ENCODE measurements at places on chromosomes 1 and 21. TPM values are rescaled to one million over a fixed set of nuclear protein-coding genes. Genes with fewer than 3 reads are reported as not detected.

GRCh38 chr1:247358920-247359319, 27.3 kb upstream of the ZNF496 start:
- no peak for DNase-seq

DNA sequence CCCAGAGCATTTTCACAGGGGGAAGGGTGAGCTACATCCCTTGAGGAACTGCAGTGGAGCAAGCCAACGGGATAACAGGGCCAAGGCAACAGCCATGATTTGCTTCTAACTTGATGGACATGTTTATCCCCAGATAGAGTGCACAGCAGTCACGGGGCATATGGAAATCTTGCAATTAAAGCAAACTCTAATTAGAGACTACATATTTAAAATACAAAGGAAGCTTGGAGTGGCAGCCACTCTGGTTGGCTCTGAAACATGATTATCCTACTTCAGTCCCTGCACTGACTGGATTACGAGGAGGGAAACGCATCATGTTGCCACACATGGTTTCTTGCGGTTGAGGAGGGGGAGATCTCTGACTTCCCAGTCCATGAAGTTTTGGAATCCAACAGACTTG, 60.8 kb downstream of the BEND5 start:
- DNase-seq = no peak

GRCh38 chr1:207719234-207719633, 32.6 kb upstream of the CD46 start:
- no peak for DNase-seq

- DNase-seq = no peak
Measured at GRCh38 chr1:70979313-70979712, 68.3 kb downstream of the PTGER3 start.

DNA sequence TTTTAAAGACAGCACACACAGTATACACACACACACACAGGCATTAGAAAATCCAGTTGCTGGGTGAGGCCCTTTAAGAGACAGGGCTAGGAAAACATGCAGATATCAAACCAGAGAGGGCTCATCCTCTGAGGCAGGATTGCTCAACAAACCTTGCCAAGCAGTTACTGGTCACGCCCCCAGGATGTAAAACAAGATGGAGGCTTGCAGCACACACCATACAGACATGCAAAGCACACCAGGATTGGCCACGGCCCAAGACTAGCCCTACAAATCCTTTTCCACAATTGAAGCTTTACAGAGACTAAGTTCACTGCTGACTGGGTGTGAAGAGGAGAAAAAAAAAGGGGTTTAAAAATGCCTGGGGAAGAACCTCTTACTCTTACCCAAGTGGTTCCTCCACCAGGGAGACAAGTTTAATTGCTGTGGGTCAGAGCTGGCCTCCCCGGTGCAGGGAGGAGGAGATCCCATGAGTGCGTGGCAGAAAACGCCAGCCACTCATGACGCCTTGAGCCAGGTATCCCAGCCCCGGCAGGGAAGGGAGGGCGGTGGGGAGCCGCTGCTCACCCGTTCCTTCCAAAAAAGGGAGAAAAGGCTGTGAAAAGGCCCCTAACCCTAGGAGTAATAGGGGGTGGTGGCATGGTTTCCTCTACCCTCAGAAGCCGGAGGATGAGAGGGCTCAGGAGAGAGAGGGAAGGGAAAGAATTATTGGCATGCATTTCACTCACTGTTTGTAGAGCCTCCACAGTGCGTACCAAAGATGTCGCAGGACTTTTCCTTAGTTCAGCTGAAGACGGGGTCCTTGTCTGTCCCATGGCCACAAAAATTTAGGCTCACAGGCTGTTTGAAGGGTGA, 594.6 kb upstream of the ZP4 start:
- no peak for DNase-seq

- no peak for DNase-seq
Measured at GRCh38 chr1:180939073-180939710, 26.5 kb downstream of the KIAA1614 start.

- DNase-seq = no peak
Measured at GRCh38 chr1:80445033-80445432, 1355.7 kb upstream of the ADGRL2 start.

DNA sequence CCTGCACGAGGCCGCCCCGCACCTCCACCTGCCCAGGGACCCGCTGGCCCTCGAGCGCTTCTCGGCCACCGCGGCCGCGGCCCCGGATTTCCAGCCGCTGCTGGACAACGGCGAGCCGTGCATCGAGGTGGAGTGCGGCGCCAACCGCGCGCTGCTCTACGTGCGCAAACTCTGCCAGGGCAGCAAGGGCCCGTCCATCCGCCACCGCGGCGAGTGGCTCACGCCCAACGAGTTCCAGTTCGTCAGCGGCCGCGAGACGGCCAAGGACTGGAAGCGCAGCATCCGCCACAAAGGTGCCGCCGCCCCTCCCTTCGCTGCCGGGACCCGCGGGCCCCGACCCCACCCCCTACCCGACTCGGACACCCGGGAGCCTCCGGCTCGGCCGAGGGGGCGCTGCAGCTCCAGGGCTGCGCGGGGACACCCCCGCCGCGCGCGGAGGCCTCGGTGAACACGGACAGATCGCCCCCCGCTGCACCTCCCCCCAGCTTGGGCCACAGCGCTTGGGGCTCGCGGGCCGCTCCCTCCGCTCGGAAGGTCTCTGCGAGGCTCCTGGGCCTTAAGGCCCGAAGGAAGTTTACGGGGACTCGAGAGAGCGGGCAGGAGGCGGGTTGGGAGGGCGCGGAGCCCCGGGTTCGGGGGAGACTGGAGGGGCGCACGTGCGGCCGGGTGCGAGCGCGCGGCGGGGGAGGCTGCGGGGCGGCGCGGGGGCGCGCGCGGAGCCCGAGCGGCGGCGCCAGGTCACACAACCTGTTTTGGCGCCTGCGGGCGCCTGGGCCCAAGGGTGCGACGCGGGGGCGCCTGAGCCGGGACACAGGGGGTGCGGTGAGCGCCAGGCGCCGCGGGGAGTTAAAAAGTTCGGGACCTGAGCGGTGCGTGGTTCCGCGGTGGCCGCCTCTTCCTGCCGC, 1.2 kb downstream of the SAMD11 start:
- DNase-seq = no peak

- DNase-seq = no peak
Measured at GRCh38 chr21:27206368-27206982, 239.6 kb upstream of the ADAMTS5 start.

DNA sequence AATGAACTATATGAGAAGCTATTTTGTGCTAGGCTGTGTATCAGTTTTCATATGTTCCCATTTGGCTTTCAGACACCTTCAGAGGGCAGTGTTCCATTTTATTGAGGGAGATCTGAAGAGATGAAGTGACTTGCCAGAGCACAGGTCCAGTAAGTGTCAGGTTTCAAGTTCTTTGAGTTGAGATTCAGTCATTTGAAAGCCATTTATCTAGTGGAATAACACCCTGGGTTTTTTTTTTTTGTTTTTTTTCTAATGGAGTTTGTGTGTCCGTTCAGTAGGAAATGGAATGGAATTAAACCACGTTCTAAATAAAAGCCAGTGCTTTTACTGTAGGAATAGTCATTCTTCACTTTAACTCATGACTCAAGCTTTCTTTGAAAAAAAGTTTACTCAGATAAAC, 652.9 kb upstream of the USP24 start:
- DNase-seq = no peak

DNA sequence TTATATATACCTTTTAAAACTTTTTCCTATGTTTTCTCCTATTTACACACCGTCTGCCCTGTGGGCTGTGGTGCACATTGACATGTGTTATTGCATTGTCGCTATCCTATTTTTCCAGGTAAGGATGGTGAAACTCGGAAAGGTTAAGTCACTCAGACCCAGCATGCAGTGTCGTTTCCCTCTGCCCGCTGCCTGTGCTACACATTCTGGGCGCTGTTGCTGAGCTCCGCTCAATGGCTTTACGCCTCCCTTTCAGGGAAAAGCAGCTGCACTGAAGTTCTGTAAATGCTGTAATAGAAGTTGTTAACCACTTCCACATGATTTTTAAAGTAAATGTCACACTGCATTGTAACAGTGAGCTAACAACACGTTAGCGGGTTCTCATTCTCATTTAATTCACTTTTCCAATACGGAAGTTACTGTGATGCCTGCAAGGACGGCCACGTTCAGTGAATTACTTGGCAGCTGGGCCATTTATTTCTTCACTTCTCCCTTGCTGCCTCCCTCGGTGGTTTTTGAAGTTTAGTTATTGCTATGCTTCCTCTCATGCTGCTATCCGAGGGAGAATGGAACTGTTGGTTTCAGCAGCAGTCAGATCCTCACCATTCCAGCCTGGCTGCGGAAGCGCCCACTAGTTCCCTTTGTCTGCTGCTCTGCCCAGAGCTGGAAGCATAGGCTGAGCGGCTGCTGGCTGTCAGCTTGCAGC, 288.7 kb downstream of the SPATA17 start:
- DNase-seq = no peak

- DNase-seq = no peak
Measured at GRCh38 chr1:176102768-176103350, 104.2 kb downstream of the COP1 start.

GRCh38 chr1:39842836-39843235, 40.5 kb downstream of the TRIT1 start:
- DNase-seq = no peak

- DNase-seq = no peak
Measured at GRCh38 chr21:23398726-23399125, 2208.6 kb downstream of the MRPL39 start.

DNA sequence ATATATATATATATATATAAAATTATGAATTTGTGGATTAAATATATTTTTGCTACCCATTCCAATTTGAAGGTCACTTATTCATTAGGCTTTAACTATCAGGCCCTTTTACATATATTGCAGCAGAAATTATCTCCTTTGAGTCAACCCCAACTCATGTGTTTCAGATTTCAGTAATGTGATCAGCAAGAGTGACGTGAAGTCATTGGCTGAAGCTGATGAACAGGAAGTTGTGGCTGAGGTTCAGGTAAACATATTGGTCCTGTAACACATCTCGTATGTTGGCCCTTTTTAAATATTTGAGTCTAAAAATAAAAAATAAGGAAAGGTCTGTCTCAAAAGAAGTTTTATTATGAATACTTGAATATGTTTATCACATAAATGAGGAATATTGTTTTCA, 8.5 kb downstream of the VPS45 start:
- DNase-seq = no peak

- DNase-seq = no peak
Measured at GRCh38 chr1:116252785-116253184, 120.3 kb upstream of the ATP1A1 start.

DNA sequence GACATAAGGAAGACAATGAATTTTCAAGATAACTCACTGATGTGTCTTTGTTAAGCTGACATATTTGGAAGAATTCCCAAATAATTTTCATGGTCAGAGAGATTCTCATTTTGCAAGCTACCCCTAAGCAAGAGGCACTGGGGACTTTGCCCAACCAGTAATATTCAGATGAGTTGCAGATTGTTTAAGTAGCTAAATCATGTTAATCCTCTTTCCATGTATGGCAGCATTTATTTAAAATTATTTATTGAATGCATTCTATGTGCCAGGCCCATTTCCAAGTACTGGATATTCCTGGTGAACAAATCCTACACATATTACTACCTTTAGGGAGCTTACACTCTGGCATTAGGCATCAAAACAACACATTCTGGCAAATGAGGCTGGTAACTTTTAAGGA, 56.5 kb upstream of the BACH1 start:
- no peak for DNase-seq

DNA sequence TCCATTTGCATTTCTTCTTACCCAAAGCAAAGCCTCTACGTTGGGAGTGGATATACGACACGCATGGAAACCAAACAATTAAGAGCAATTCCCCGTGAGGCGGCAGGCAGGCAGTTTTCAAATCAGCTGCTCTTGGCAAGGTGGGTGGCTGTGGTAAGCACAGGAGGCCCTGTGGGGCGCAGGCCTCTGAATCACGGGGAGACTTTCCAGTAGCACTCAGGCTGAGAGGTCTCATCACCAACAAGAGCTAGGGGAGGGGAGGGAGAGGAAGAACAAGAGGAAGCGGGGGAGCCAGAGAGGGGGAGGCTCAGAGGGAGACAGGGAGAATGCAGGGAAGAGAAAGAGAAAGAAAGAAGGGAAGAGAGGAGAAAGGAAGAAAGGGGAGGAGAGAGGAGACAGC, 56.4 kb downstream of the MT1HL1 start:
- DNase-seq = no peak

DNA sequence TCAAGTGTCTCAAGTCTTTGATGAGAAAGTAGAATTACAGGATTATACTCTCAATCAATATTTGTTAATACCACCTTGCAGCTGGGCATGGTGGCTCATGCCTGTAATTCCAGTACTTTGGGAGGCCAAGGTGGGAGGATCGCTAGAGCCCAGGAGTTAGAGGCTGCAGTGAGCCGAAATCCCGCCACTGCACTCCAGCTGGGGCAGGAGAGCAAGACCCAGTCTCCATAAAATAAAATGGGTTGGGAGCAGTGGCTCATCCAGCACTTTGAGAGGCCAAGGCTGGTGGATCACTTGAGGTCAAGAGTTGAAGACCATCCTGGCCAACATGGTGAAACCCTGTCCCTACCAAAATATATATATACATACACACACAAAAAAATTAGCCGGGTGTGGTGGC, 1.2 kb upstream of the NCMAP start:
- no peak for DNase-seq

GRCh38 chr21:41511858-41512257, 3.9 kb upstream of the TMPRSS2 start:
- no peak for DNase-seq

DNA sequence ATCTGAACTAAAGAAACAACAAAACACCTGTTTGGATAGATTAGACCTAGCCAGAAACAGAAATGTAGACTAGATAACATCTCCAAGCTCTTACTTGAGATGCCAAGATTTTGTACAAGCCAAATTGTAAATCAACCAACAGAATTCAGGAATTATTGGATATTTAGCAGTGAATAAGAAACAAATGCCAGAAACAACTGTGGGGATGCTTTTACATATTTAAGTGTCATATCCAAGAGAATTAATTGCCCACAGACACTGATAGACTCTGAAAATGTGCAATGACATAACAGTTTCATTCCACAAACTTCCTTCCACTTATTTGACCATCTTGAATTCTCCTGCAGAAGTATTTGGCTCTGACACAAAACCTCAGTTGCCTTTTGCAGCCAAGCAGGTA, 92.3 kb downstream of the SGIP1 start:
- DNase-seq = no peak

- no peak for DNase-seq
Measured at GRCh38 chr1:47338249-47339077, 4.9 kb downstream of the CMPK1 start.

Gene INAVA
- 84.2 TPM for total RNA-seq

Gene TGFB2
- 27.9 TPM for total RNA-seq

Gene FCAMR
- total RNA-seq = not detected

Gene JUN
- 107 TPM for total RNA-seq

Gene OR10Z1
- not detected for total RNA-seq

Gene AIRE
- not detected for total RNA-seq

Gene NLRP3
- total RNA-seq = not detected

Gene EPHB2
- total RNA-seq = 69.4 TPM

Measured in progenitor cell of endocrine pancreas (in vitro differentiated cells).